ENCODE measurements at places on chromosomes 6 and 20. TPM values are rescaled to one million over a fixed set of nuclear protein-coding genes. Genes with fewer than 3 reads are reported as not detected.

DNA sequence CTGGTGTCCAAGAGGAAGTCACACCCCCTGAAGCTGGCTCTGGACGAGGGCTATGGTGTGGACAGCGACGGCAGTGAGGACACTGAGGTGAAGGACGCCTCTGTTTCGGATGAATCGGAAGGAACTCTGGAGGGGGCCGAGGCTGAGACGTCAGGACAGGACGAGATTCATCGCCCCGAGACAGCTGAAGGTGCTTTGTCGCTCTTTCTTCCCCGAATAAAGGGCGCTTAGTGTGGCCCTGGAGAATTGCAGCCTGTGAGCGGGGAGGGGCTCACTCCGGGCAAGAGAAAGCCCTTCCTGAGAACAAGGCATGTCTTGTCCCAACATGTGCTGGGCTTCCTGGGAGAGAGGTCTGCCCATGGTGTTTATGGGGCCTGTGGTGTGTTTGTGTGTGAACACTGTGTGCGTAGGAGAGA is 41.4 kb downstream of the MYT1 start:
- DNase-seq: no peak

DNA sequence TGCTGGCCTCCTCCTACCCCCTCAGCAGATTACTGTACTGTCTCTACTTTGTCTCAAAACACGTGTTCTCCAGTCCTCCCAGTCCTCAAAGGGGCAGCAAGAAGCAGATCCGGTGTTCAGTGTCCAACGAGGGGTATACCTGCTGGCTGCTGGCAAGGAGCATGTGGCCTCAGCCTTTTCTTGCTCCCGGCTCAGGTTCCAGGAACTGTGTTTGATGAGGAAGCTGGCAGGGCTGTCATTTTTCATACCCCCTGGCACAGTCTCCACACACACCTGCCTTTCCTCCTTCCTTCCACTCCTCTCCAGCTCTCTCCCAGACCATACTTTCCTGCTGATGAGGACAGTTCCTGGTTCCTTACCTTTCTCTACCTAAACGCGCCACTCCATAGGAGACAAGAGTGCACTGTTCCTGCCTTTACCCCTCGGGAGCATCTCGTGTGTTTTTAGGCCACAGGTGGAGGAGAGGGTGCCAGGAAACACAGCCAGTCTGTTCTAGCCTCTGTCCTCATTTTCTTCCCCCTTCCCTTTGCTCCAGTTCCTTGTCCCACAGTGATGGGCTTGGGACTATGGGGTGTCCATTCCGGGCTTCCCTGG is 77.2 kb downstream of the SSR1 start:
- DNase-seq: no peak

DNA sequence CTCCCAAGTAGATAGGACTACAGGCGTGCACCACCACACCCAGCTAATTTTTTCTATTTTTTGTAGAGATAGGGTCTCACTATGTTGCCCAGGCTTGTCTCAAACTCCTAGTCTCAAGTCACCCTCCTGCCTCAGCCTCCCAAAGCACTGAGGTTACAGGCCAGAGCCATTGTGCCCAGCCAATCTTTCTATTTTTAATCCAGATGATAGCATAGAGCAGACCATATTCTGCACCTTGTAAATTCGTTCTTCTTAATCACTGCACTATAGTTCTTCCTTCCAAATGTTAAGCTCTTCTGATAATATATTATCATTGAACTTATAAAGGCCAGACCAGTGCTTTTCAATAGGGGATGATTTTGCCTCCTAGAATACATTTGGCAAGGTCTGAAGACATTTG is 24.0 kb upstream of the CNKSR3 start:
- DNase-seq: no peak

DNA sequence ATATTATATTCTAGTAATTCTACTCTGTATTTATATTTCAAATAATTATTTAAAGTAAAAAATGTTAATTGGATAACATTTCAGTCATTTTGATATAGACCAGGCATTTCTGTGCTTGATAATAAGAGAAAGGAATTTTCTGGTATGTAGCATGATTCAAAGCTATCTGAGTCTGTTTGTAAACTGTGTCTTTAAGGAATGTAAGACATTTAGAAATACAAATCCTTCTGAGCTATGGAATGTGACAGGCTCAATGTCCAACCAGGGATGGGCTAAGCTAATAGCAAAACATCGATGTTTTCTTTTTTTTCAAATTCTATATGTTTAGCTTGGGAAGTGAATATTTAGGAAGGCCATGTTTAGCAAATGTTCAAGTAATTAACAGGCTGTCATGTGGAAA is 41.5 kb upstream of the FAM83B start:
- DNase-seq: no peak

GRCh38 chr6:71033171-71033570 is 76.3 kb upstream of the B3GAT2 start:
- no peak for DNase-seq

DNA sequence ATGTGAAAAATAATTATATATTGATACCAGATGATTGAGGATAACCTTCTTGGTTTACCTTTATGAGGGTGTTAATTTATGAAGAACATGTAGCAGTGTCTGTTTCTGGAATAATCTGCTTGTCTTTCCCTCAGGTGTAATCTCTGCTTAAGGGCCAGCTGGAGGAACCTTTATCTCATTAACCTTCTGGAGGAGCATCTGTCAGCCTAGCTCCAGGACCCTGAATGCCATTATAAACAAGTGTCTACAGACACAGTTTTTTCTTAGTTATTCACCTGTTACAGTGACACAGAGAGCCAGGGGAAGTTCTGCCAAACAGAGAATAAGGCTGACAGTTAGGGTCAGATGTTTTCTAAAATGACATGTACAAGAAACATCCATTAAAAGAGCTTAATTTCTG is at the start of gene IMPG1:
Gene IMPG1, minus strand, starts transcription at position 101 of the 400 bp plus-strand sequence. CDS start 174 bp downstream, outside the sequence.
- no peak for DNase-seq

- DNase-seq: no peak
Observed at GRCh38 chr20:6651561-6651960, 115.9 kb upstream of the BMP2 start.

DNA sequence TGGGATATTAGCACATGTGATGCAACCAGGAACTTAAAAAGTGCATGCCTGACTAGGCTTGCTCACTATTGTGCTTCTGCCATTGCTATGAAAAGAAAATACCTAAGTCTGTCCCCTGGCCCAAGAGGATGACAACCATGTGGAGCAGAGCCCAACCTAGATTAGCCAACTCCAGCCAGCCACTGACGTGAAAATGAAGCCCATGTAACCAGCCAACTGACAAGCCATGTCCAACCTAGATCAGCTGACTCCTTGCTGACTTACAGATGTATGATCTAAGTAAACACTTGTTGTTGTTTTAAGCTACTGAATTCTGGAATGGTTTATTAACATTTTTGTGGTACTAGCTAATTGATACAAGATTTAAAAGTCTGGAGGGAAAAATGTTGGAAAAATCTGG is 47.5 kb downstream of the PIGU start:
- no peak for DNase-seq

GRCh38 chr6:126156973-126157372 is 170.6 kb downstream of the TRMT11 start:
- no peak for DNase-seq

GRCh38 chr6:159760602-159761057 is 1.2 kb upstream of the ACAT2 start:
- DNase-seq: no peak

DNA sequence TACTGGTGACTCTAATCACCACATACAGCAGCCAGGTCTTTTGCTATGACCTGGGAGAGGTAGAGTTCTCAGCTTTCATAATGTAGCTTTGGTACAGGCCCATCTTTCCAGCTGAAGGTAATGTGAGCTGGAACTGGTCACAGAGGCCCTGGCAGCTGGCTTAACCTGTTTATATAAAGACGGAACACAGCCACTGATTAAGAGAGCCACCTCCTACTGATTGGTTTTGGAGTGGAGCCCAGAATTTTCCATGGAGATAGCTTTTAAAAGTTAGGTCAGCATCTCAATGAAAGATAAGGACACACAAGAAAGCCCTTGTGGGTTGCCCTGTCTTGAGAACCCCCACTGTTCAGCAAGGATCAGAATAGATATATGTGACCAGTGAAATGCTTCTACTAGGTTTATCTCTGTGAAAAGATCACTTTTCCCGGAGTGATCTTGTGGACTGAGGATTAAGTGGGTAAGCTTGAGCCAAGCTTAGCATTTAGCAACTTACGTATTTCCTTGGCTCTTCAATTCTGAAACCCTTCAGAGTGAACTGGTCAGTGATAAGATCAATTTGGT is 213.7 kb upstream of the CITED2 start:
- DNase-seq: no peak

- no peak for DNase-seq
Observed at GRCh38 chr20:20802328-20802727, 89.9 kb upstream of the RALGAPA2 start.

DNA sequence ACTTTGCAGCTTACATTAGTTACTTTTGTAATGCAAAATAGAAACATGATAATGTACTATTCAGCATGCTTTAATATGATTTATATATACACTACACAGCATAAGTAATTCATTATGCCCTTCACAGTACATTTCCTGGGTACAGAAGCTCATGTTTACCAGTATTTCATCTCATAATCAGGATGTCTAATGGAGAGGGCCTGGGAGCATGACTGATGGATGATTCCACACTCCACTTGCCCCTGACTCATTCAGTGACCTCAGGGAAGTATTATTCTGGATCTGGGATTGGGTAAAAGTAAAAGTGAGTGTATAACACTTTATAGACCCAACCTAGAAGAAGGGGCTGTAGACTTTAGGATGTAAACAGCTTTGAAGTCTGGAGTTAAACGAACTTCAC is 31.4 kb upstream of the BACH2 start:
- no peak for DNase-seq

- no peak for DNase-seq
Observed at GRCh38 chr6:44120692-44121443, 6.4 kb downstream of the MRPL14 start.

DNA sequence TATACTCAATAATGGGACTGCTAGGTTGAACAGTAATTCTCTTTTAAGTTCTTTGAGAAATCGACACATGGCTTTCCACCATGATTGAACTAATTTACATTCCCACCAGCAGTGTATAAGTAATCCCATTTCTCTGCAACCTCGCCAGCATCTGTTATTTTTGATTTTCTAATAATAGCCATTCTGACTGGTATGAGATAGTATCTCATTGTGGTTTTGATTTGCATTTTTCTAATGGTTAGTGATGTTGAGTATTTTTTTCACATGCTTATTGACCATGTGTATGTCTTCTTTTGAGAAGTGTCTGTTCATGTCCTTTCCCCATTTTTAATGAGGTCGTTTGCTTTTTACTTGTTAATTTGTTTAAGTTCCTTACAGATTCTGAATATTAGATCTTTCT is 66.5 kb downstream of the STK4 start:
- no peak for DNase-seq

DNA sequence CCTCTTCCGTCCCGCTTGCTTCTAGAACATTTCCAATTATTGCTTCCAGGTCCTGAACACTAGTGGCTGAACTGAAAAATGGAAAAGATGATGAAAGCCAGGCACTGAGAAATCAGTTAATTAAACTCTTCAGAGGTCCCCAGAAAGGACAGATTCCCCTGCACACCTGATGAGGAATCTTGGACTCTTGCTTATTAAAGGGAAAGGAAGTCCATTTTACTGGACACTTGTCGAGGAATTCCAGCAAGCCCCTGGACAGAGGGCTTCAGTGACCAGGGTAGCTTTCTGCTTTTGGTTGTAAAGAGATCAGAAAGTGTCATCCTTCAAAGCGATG is 47.8 kb upstream of the CDYL start:
- no peak for DNase-seq

GRCh38 chr6:16711546-16712254 is 49.6 kb downstream of the ATXN1 start:
- no peak for DNase-seq

DNA sequence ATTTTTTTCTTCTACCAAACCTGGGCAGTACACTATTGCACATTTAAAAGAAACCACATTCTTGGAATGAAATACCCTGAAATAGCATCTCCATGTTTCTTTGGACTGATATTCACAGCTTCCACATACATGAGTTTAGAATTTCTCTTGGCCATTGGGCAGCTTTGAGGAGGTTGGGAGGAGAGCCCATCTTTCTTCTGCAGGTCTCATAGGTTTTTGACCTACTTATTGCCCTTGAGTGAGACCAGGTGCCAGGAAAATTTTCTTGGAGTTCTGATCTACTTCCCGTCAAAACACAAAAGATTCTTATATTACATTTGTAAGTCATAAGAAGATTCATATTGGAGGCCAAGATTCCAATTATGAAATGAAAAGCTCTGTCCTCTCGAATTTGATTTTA is 212.0 kb downstream of the IBTK start:
- no peak for DNase-seq

GRCh38 chr20:11810311-11811083 is 107.2 kb upstream of the BTBD3 start:
- DNase-seq: no peak

GRCh38 chr20:18831830-18832499 is 18.4 kb downstream of the SCP2D1 start:
- no peak for DNase-seq

DNA sequence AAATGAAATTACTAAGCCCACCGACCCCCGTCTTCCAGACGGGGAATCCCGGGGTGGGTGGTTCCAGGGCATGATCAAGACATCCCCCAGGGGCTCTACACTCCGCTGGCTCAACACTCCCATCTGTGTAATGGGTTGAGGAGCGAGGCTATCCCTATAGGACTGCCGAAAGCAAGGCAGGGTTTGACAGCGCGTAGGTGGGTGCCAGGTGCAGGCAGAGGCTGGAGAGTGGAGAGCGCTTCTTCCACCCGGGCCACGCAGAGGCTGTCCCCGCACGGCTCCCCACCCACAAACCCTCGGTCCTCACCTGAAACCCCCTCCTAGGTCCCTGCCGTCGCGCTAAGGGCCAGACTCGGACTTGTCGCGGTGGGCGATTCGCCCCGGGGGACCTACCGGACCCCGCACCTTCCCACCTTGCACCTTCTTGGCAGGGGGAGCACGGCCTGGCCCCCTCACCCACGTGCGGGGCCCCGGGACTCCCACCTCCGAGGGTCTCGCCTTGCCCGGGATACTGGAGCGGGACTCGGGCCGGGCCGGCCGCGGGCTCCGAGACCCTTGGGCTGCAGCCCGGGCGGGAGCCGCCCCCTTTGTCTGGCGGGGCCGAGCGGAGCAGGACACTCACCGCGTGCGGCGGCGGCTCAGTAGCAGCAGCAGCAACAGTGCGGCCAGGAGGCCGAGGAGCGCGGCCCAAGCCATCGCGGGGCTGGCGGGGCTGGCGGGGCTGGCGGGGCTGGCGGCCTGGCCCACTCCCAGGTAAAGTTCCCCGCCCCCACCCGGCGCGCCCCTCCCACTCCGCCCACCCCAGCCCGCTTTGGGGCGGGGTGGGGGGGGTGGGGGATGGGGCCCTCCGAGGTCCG is at the start of gene PTGIS:
Gene PTGIS, minus strand, starts transcription at position 717 of the 857 bp plus-strand sequence. Its CDS starts 21 bp downstream, at position 696.
- no peak for DNase-seq

Gene CCN6
- total RNA-seq: 0.38 TPM

Gene C6orf52
- total RNA-seq: not detected

Gene RHAG
- not detected for total RNA-seq

Gene SLC16A10
- total RNA-seq: 2.1 TPM

Gene CTAGE9
- total RNA-seq: not detected

Gene SLC32A1
- not detected for total RNA-seq

Gene SLC17A1
- not detected for total RNA-seq

Gene FAM209A
- not detected for total RNA-seq

Gene ARMC2
- total RNA-seq: 0.66 TPM

Data from esophagus squamous epithelium (tissue), 5 donors.